Forelimb muscle (tissue), 1 donor: ENCODE measurements at places on chromosomes 1 and 21. TPM values are rescaled to one million over a fixed set of nuclear protein-coding genes. Genes with fewer than 3 reads are reported as not detected.

Gene XKR8
- polyA plus RNA-seq = 7.8 TPM

Gene WNT9A
- polyA plus RNA-seq = 11.2 TPM

Gene C8B
- not detected for polyA plus RNA-seq

Gene SMIM11
- 1.7 TPM for polyA plus RNA-seq

Gene LCE2C
- polyA plus RNA-seq = not detected

Gene APOBEC4
- polyA plus RNA-seq = not detected

Gene MANEAL
- polyA plus RNA-seq = 2.9 TPM

Gene ENAH
- polyA plus RNA-seq = 146 TPM

Gene NTMT2
- polyA plus RNA-seq = 0.59 TPM

Gene PAQR6
- polyA plus RNA-seq = 4.0 TPM

Gene MX2
- 1.1 TPM for polyA plus RNA-seq

Gene INSRR
- 0.70 TPM for polyA plus RNA-seq

Gene ETS2
- 24.9 TPM for polyA plus RNA-seq

Gene PGBD5
- 13.5 TPM for polyA plus RNA-seq

GRCh38 chr1:93735722-93736121 is 54.1 kb upstream of the BCAR3 start:
- no peak for DNase-seq

- no peak for DNase-seq
Observed at GRCh38 chr1:111006556-111006955, 42.8 kb upstream of the LRIF1 start.

DNA sequence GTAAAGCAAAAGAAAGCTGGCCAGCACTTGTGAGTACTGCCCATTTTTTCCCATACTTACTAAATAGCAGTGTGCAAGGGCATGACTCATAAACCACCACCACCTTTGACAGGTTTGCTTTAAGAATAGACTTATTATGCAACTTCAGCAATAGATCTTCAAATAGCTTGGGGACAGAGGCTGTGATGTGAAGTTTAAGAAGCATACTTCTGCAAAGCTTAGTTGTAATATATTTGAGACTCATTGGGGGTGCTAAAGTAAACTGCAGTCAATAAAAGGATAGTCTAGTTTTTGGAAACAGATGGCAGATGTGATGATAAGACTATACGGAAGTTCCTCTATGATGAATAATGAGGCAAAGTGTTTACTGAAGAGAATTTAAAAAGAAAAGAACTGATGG is 210.0 kb downstream of the PLA2G4A start:
- DNase-seq = no peak

DNA sequence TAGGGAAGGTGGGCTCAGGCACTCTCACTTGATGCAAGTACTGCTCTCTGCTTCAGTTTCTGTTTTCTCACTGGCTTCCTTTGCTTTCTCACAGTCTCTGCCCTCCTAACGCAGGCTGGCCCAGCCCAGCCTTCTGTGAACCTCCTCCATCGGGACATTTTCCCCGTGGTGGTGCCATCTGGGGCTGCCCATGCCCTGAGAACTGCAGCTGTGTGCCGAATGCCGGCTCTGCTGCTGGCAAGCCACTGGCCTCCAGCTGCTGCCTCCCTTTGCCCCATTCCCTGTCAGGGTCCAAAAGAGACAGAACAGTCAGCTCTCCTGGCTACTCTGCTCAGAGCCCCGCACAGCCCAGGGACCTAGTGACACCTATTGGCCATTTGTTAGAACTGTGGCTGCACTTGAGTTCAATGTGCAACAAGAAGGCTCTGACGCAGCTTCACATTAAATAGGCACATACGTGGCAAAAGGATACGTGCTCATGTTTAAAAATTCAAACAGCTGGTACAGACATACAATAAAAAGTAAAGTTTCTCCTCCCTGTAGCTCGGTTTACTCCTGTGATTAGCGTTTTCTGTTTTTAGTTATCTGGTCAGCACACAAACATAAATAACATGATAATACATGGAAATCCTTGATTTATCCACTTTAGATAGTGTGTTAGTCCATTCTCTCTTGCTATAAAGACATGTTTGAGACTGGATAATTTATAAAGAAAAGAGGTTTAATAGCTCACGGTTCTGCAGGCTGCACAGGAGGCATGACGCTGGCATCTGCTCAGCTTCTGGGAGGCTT is 46.6 kb downstream of the FCRL5 start:
- DNase-seq = no peak

DNA sequence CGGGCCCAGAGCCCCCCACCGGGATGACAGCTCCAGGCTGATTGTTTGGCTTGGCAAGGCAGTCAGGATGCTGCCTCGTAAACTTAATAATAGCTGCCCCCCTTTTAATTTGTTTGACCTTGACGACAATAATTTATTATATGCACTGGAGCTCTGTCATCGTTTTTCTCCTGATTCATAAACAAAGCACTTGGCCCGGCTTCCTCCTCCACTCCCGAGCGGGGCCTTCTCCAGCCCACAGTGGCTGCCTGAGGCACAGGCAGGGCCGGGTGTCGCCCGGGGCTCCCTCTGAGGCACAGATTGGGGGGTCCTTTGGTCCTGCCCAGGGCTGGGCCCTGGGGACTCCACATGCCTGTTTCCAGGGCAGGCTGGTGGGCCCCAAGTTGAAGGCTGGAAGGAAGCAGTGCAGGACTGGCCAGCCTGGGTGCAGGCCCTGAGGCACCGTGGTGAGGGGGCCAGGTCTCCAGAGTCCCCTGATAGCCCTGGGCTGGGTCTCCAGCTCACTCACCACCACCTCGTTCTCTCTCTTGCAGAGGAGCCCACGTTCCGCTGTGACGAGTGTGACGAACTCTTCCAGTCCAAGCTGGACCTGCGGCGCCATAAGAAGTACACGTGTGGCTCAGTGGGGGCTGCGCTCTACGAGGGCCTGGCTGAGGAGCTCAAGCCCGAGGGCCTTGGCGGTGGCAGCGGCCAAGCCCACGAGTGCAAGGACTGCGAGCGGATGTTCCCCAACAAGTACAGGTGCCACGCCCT is 52.0 kb upstream of the ARHGEF16 start:
- DNase-seq = no peak

GRCh38 chr1:157659576-157660247 is 40.9 kb downstream of the FCRL3 start:
- DNase-seq = no peak

- DNase-seq = peak; percentile 51
Observed at GRCh38 chr1:229693129-229693900, 67.3 kb downstream of the URB2 start.

- no peak for DNase-seq
Observed at GRCh38 chr21:25501996-25502665, 105.2 kb downstream of the MRPL39 start.

- DNase-seq = no peak
Observed at GRCh38 chr1:175383239-175383638, 190.7 kb upstream of the KIAA0040 start.

DNA sequence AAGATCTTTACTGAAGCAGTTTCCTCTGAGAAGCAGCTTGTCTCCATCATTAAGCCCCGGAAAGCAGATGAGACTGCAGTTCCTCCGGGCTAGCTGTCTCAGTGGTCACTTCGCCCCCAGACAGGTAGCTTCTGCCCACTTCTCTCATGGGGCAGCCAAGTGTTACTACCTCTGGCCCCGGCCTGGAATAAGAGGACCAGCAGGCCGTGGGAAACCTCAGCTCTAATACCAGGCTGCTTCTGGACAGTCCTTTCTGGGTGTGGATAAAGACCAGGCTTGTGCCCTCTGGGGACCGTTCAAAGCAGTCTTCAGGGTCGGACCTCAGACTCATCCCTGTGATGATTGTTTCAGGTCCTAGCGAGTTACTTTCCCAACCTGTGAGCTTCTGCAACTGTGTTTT is 54.8 kb downstream of the RUNX3 start:
- DNase-seq = no peak

DNA sequence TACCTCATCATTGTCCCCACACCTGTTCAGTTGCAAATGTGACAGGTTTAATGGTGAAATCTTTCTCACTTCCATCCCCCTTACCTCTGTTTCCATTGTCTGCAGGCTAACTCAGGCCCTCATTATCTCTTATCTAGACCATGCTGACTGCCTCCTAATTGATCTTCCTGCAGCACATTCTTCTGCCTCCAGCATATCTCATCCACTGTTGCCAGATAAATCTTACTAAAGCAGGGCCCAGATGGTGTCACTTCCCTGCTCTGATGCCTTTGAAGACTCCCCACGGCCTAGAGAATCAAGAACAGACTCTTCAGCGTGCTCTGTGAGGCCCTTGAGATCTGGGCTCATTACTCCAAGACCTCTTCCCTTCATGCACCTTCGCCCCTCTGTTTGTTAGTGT is 230.1 kb downstream of the DUSP10 start:
- DNase-seq = no peak
